ENCODE measurements at places on chromosomes 3 and 15. TPM values are rescaled to one million over a fixed set of nuclear protein-coding genes. Genes with fewer than 3 reads are reported as not detected.

- DNase-seq, result peak; percentile 20
Measured at GRCh38 chr3:190001426-190001825, 119.3 kb downstream of the P3H2 start.

- DNase-seq, result no peak
Measured at GRCh38 chr3:140763532-140763931, 85.7 kb downstream of the TRIM42 start.

- peak; percentile 66 for DNase-seq
Measured at GRCh38 chr3:71305231-71306206, 278.0 kb downstream of the FOXP1 start.

Gene SLC27A2
- total RNA-seq, result 0.66 TPM

DNA sequence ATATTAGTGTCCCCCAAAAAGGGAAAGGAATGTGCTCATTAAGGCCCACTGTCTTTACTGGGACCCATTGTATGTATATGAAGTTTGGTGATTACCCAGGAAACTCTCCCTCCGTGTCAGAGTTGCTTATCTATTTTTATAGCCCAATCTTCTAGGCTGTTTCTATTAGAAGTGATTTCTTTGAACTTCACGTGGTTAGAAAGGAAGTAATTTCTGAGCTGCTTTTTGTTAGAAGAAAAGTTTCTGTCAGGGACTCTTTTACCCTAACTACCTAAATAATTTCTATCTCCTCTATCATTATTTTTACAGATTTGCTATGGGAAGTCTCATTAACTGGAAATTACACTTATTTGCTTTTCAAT, 17.7 kb upstream of the SENP7 start:
- DNase-seq, result no peak

DNA sequence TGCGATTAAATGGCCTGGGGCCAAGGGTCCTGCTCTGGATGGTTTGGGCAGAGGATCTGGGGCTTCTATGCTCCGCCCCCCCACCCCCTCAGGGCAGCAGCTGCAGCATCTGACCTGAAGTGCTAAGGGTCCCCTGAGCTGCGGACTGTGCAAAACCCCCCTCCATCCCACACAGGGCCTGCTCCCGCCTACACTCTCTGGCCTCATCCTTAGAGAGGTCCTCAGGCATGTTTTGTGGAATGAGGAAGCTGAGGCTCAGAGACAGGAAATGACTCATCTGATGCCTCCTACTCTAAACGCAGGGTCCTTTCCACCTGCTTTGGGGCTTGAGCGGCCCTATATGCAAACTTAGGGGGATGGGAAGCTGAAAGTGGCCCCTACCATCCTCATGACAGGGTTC, 59.5 kb upstream of the CTSH start:
- peak; percentile 88 for DNase-seq

GRCh38 chr3:29554566-29554965, 273.7 kb downstream of the RBMS3 start:
- no peak for DNase-seq

DNA sequence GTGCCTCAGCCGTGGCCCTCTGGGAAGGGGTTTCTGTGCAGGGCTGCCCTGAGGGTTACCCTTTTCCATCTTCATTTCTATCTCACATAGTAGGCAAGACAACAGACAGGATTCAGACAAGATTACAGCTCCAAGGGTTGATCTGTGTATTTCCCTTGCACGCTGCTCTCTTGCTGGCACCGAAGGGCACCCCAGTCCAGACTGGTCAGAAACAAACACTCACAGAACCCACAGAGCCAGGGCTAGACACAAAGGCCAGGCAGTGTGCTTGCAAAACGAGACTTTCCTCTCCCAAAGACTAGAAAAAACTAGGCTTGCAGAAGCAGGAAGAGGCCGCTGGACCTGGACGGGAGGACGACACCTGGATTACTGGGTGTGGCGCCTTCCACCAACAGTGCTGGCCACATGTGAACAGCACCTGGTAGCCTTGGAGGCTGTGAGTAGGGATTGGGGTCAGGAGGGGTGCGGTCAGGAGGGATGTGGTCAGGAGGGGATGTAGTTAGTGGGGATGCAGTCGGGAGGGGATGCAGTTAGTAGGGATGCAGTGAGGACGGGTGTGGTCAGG, 96.8 kb downstream of the BDH1 start:
- no peak for DNase-seq

DNA sequence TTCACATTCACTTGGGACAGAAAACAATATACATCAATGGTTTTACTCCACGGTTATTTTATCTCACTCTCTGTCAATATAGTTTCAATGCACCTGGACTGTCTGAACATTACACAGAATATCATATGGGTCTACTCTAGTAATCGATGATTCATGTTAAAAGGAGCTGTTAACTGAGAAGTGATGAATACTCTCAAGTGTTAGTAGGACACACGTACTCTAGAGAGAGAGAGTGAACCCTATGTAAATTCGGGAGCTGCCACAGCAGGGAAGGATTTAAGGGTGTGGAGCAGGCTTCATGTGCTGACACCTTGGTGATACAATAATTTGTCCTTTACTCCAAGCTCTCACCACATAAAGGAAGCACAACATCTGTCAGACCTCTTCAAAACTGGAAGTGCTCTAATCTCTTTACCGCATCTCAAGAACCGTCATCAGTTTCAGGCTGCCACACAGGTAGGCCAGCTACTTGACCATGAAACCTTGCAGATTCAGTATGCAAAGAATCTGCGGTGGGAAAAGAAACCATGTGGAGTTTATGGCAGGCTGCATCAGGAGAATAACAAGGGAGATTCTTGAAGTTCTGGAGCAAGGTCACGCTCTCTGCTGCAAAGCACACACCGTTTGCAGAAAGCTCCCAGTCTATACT, 199.2 kb upstream of the TMC3 start:
- DNase-seq, result no peak

Gene ATP10A
- total RNA-seq, result 12.7 TPM

GRCh38 chr15:86611417-86612040, 531.9 kb downstream of the AGBL1 start:
- DNase-seq, result peak; percentile 24

- DNase-seq, result peak; percentile 50
Measured at GRCh38 chr3:12367346-12367745, 78.5 kb downstream of the PPARG start.

DNA sequence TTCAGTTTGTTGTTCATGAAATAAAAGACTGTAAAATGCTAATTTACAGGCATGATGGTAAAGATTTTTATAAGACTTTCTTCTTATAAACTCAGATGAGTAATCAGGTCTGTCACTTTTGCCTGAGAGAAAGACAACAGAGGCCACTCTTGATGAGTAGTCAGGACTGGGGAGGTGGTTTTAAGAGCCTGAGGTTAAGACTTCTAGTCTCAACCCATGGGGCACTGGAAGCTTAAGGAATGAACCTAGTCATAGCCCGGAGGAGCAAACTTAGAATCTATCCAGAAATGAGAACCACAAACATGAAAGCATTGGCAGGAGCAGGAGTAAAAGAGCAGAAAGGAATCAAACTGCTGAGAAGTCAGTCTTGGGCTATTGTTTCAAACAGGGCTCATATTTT, 846.3 kb upstream of the ARPP21 start:
- DNase-seq, result no peak

DNA sequence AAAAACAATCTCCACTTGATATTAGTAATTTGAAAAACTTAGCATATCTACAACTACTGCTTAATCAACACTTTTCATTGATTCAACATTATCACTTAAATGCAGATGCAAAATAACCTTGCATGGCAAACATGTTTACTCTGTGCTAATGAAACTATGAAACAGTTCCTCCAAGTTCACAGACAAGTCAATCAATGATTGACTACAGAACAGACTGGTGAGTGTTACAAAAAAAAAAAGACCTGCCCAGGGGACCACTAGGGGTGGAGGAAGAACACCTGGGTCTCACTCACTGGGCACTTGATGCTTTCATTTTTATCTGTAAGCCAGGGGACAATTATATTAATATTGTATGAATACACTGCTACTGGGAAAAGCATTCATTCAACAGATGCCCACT, 4.3 kb upstream of the NR2C2 start:
- no peak for DNase-seq

DNA sequence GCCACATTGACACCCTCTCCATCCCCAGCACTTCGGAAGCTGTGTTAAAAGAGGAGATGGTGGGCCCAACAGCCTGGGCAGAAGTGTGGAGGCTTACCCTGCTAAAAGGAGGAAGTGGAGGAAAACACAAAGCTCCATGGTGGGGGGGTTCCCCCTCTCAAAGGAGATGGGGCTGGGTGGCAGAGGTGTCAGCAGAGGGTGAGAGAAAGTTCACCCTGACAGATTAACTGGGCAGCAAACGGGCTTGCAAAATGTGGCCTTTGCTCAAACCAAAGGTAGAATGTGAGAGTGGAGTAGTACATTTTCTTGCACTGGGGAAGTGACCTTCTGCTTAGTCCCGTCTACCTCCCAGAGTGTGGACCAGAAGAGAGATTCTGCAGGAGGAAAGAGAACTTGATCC, 44.7 kb downstream of the MYO1E start:
- no peak for DNase-seq

DNA sequence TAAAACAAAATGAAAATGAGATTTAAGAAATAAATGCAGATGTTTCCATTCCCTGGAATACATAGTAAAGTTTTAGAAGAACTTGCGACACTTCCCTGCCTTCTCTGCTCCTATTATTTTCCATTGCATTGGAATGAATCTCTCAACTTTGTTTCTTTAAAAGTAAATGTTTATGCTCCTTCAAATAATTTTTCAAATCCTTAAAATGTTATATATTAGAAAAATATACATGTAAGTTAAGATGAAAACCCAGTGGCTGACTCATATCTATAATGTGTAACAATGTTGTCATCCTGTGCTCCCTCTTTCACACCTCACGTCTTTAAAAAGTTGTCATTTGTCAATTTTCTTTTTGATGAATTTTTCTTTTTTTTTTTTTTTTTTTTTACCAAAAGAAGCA, 3.6 kb downstream of the RBMS3 start:
- no peak for DNase-seq

- DNase-seq, result peak; percentile 94
Measured at GRCh38 chr3:58013973-58014649, 5.9 kb downstream of the FLNB start.

Gene RBM5
- total RNA-seq, result 156 TPM

DNA sequence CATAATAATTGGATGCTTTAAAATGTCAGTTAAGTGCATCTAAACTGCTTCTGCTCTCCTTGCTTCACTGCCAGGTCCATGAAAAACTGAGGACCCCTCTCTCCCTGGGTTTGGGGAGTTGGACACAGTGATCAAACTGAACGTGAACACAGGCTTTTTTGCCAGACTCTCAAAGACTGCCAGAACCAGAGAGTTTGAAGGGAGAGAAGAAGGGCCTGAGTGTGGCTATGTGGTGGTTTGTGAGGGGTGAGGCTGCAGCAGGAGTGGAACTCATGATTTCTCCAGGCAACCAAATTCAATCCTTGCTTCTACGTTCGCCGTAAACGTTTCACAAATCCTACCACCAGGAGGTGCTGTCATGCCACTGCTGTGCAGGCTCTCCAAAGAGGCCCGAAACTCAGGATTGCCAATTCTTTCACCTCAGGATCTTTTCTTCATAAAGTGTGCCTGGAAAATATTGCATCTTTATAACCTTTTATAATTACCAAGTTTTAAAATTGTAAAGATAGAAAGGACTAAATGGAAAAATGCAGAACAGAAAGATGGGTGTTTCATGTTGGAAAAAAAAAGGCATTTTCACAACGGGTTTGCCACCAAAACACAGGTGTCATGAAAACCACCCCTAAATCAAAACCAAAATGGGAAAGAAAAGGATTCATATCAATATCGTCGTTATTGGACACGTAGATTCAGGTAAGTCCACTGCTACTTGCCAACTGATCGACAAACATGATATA, 19.7 kb downstream of the TM4SF4 start:
- DNase-seq, result peak; percentile 55

Gene NRROS
- under 0.01 TPM for total RNA-seq

DNA sequence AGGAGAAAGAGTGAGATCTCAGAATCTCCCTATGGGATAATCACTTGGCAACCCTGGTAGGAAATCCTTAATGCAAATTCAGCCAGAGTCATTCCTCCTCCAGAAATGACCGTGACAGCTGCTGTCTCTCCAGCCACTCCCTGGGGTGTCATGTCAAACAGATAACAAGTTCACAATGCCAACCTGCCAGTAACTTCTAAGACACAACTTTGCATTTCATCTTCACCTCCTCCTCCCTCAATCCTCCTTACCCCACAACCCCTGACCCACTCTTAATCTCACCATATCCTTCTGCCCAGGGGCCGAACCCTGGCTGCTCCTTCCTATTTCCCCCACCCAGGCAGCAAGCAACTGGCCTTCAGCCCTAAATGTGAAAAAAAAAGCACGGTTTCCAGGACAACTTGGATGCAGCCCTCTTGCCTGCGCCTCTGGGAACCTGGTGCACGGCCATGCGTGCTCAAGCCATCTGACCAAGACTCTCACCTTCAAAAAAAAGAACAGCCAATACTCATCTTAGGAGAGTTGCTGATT, 166.0 kb downstream of the NTRK3 start:
- DNase-seq, result no peak

Gene IMPG2
- total RNA-seq, result 0.33 TPM

- no peak for DNase-seq
Measured at GRCh38 chr15:69727121-69727924, 274.7 kb downstream of the RPLP1 start.

Gene IGF2BP2
- 26.2 TPM for total RNA-seq

GRCh38 chr3:43038010-43038409, 58.9 kb downstream of the GASK1A start:
- DNase-seq, result no peak

- peak; percentile 20 for DNase-seq
Measured at GRCh38 chr3:31364188-31364587, 168.5 kb upstream of the STT3B start.

Gene P3H2
- total RNA-seq, result 4.6 TPM

Gene CRTAP
- 318 TPM for total RNA-seq

DNA sequence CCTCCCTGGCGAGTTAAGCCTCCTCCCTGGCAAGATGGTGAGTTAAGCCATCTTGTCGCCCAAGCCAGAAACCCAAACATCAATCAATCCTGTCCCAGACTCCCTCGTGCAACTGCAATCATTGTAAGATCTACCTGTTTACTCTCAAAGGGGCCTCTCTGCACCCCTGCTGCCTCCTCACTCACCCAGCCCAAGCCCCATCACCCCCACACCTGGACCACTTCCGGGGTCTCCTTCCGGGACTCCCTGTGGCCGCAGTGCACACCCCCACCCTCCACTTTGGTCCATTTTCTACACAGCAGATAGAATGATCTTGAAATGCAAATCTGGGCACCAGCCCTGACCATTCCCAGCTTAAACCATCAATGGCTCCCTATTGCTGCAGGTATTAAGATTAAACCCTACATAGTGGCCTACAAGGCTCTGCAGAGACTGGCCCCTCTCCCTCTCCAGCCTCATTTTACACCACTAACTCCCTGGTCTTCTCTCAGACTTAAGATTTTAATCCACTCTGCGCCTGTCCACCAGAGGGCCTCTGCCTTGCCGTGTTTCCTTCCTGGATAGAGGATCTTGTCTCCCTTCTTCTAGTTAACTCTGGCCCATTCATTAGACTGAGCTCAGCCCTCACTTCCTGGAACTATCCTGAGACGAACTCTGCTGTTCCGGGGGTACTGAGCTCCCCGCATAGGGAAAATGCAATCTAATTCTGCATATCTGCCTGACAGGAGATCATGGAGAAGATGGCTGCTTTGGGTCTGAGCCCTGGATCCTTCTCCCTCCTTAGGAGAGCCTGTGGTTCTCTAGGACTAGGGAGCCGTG, 41.9 kb upstream of the SLC6A1 start:
- DNase-seq, result peak; percentile 47

Gene ARGFX
- not detected for total RNA-seq

All from fibroblast of lung (primary cell).